ENCODE measurements at places on chromosomes 5 and 9.
A peak's percentile ranks its signal among the peaks of the same experiment; 100 is the strongest.

DNA sequence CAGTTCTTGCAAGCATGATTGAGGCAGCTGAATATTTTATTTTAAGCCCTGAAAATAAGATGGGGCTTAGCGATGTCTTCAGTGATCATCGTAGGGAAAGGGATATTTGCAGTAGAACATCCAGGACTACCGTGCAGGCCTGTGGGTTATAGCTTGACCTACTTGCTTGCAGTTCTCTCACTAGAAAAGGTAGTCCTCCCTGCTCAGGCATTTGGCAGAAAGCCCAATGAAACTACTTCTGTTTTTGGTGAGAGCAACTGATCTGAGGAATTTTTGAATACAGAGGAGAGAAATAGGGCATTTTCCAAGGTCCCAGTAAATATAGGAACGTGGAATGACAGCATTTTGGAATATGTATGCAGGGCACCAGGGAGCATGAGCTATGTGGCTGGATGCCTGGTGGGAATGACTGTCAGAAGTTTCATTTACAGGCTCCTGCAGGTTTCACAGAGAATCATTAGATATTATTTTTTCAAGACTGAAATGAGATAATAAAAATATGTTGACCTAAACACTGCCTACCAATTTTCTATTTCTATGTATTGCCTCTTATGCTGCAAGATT is 417.9 kb upstream of the ACTBL2 start:
- DNase-seq, result no peak

GRCh38 chr5:122219436-122220166 is 90.3 kb downstream of the ZNF474 start:
- no peak for DNase-seq

- no peak for DNase-seq
Observed at GRCh38 chr5:31194892-31195555, 1.5 kb downstream of the CDH6 start.

- no peak for DNase-seq
Observed at GRCh38 chr9:112755016-112755427, 4.5 kb downstream of the SNX30 start.

DNA sequence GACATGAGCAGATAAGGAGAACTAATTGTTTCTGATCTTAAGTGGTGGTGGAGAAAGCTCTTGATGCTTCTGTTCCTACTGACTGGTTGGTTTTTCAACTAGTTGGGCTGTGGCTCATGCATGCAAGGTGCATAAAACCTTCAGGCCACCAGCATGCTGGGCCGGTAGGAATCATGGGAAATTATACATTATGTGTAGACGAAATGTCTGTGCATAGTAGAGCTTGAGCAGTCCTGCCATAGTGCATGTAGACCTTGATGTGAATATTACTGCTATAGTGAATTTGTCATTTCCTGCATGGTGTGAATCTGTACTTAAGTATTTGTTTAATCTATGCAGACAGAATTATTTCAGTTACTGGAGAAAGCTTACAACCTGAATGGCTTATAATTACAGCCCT is 433.6 kb upstream of the ADAMTSL1 start:
- DNase-seq, result no peak

DNA sequence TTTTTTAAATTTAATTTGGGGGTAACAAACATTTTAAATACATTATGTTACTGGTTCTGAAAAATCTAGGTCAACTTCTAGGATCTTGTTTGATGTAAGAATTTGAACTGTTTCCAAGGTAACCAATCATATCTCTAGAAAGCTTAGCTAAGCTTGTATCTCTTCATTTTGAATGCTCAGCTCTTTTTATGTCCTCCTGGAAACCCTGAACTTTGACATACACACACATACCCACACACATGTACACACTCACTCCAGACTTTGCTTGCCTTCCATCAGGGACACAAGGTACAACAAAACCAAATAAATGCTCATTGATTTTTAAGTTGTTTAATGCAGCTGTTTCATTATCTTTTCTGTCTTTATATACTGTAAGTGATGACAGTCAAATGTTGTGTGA is 178.5 kb downstream of the RAB3C start:
- no peak for DNase-seq

DNA sequence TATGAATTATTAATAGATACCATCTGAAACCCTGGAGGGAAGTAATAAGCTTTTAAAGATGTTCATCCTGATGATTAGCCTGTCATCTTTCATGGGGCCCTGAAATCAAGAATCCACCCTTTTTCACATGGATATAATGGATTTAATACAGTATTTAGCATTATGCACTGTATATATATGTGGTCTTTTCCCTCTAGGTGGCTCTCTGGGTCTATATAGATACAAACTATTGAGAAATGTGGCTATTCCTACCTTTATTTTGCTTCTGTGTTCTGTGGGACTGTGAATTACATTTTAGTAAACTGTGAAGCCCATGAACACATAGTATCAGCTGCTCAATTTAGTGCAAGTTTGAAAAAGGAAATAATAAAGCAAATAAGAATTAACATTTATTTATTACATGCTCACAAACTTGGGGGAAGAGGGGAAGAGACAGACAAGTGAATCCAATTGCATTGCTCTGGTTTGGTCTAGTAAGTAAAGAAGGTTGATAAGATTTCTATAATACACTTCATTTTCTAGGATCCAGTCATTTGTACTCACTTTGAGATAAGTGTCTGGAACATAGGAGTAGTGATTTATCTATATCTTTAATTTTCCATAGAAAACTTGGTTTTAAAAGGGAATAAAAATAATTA is 112.2 kb downstream of the SCAMP1 start:
- DNase-seq, result no peak

GRCh38 chr9:36897478-36897877 is 136.6 kb downstream of the PAX5 start:
- DNase-seq, result no peak

- no peak for DNase-seq
Observed at GRCh38 chr5:151611127-151611775, 20.1 kb upstream of the FAT2 start.

DNA sequence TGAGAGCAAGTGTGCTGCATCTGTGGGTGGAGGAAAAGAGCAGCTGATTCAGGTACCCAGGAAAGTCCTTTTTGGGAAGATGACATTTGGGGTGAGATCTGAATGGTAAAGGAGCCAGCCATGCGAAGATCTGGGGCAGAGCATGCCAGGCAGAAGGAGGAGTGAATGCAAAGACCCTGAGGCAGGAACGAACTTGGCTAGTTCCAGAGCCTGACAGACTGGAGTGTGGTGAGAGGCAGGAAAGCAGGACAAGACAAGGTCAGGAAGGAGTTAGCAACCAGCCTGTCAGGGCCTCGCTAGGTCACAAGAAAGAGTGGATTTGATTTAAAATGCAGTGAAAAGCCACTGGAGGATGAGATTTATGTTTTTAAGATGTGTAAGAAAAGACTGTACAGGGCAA is 28.2 kb downstream of the RGS7BP start:
- no peak for DNase-seq

DNA sequence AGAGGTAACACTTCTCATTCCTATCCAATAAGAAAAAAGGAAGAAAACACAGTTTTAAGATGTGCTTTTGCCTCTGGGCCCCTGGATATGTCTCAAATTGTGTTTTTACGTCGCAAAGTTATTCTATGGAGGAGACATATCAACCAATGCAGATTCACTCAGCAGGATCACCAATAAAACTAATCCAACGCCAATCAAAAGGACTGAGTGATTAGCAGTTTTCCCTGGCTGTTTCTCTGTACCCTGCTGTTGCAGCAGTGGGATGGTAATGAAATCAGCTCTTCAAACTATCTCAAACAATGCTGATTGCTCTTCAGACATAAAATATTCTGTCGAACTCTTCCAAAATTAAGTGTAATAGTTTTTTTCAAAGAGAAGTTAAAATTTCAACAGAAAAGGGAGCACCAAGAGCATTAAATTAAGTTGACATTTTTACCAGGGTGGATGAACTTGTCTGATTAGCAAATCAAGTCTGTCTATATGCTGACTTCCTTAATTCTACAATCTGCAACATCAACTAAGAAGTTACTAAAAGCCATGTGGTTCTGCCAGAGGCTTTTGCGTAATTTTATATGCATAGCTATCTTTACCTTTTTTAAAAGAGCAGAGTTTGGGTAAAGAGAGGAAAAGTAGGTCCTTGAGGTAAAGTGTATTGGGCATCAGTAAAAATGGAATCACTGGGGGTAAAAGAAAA is 9.7 kb upstream of the HK3 start:
- no peak for DNase-seq

- DNase-seq, result peak; percentile 79
Observed at GRCh38 chr9:129139233-129139992, 28.2 kb downstream of the PTPA start.

DNA sequence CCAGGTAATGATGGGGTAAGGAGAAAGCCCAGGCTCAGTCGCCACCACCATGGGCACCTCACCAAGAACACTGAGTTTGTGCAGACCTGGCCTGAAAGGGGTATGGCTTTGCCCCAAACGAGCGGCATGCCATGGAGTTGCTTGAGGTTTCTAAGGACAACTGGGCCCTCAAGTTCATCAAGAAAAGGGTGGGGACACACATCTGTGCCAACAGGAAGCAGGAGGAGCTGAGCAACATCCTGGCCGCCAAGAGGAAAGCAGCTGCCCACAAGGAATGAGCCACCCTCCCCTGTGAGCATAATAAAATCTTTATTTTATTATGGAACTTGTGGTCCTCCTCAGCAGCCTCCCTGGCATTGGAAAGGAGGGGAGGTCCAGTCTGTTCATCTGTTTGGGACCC is 23.8 kb downstream of the CD14 start:
- no peak for DNase-seq

GRCh38 chr5:36417221-36417620 is 115.5 kb upstream of the RANBP3L start:
- no peak for DNase-seq
